Immature natural killer cell (primary cell): ENCODE measurements at places on chromosomes 5 and 9. TPM values are rescaled to one million over a fixed set of nuclear protein-coding genes. Genes with fewer than 3 reads are reported as not detected.

DNA sequence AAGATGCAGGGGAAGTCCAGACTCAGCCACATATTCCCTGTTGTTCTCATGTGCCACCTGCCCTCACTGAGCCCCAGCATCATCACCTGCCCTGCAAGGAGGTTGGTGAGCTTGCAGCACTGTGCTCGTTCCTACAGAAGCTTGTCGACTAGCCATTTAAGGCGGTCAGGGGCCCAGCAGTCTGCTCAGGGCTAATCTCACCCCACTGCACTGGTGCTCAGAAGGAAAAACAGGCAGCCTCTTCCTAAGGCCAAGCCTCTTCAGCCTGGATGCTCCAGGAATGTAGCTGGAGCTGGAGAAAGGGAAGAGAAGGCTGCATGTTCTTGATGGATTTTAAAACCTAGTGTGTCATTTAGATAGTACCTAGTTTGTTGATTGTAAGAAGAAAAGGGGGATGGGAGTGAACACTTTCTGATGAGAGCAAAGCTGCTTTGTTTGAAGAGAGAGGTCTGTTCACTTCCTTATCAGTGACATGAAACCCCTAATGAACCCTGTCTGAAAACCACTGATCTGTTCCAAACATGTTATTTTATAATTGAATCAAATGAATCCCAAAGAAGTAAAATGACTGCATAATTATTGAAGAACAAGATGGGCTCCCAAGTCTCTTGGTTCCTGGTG is 10.6 kb upstream of the ASPN start:
- no peak overlapping the region for H3K4me3 ChIP-seq
- no peaks in the 10 kb centered on the region for H3K4me1 ChIP-seq
- H3K27me3 ChIP-seq, result no peaks in the 10 kb centered on the region

GRCh38 chr5:35319333-35320002 is 89.2 kb upstream of the PRLR start:
- DNase-seq, result no peak
- H3K4me3 ChIP-seq, result no peak overlapping the region
- H3K27ac ChIP-seq, result no peak overlapping the region
- H3K27me3 ChIP-seq, result peaks cover 3% of the 10 kb centered on the region

GRCh38 chr9:97774673-97775072 is 77.5 kb upstream of the XPA start:
- H3K27me3 ChIP-seq, result peaks cover 14% of the 10 kb centered on the region
- H3K27ac ChIP-seq, result no peak overlapping the region
- no peak for DNase-seq
- peaks cover 4% of the 10 kb centered on the region for H3K36me3 ChIP-seq
- no peak overlapping the region for H3K4me3 ChIP-seq
- no peaks in the 10 kb centered on the region for H3K4me1 ChIP-seq

GRCh38 chr5:52560366-52560765 is 227.3 kb upstream of the ITGA1 start:
- no peaks in the 10 kb centered on the region for H3K4me1 ChIP-seq
- no peaks in the 10 kb centered on the region for H3K36me3 ChIP-seq

DNA sequence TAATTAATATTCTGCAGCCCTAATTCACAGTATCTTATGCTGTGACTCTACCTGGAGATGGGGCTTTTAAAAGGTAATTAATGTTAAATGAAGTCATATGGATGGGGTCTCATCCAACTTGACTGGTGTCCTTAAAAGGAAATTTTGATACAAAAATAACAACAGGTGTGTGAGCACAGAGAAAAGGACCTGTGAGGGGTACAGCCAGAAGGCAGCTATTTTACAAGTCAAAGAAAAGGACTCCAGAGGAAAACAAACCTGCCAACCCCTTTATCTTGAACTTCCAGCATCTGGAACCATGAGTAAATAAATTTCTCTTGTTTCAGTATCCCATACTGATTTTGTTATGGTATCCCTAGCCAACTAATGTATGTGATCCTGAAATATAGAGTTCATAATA is 250.3 kb downstream of the TMEM232 start:
- H3K36me3 ChIP-seq, result no peaks in the 10 kb centered on the region
- no peaks in the 10 kb centered on the region for H3K4me1 ChIP-seq
- no peak overlapping the region for H3K4me3 ChIP-seq
- H3K27ac ChIP-seq, result no peak overlapping the region

DNA sequence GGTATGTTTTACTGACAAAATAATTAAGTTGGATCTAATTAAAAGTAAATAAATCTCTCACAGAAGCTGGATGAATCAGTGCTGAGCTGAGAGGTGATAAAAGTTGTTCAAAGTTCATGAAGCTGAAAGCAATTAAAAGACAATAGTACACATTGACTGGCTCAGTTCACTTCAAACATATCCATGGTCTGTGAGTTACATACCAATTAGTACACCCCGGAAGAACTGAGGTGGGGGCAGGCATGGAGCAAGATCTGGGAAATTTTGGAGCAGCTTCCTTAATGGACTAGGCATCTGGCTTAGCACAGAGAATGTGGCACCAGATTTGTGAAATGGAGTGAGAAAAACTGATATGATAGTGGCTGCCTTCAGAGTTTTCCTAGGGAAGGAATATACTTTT is 152.7 kb downstream of the ATP10B start:
- no peaks in the 10 kb centered on the region for H3K4me1 ChIP-seq
- no peak overlapping the region for H3K27ac ChIP-seq
- peaks cover 3% of the 10 kb centered on the region for H3K27me3 ChIP-seq
- no peak for DNase-seq

- peak; percentile 56 for DNase-seq
- no peaks in the 10 kb centered on the region for H3K36me3 ChIP-seq
- peaks cover 2% of the 10 kb centered on the region for H3K27me3 ChIP-seq
- H3K4me1 ChIP-seq, result peaks cover 6% of the 10 kb centered on the region
Measured at GRCh38 chr9:137305060-137305797, 3.2 kb upstream of the NRARP start.

- no peaks in the 10 kb centered on the region for H3K36me3 ChIP-seq
- H3K4me3 ChIP-seq, result no peak overlapping the region
- H3K4me1 ChIP-seq, result peaks cover 89% of the 10 kb centered on the region
- H3K27me3 ChIP-seq, result peaks cover 2% of the 10 kb centered on the region
- no peak for DNase-seq
Measured at GRCh38 chr5:154268073-154268472, 77.5 kb downstream of the GALNT10 start.

- peaks cover 56% of the 10 kb centered on the region for H3K36me3 ChIP-seq
- peak overlapping the region; percentile 29 for H3K27ac ChIP-seq
Measured at GRCh38 chr5:96778409-96778808, 29.3 kb downstream of the ERAP1 start.

DNA sequence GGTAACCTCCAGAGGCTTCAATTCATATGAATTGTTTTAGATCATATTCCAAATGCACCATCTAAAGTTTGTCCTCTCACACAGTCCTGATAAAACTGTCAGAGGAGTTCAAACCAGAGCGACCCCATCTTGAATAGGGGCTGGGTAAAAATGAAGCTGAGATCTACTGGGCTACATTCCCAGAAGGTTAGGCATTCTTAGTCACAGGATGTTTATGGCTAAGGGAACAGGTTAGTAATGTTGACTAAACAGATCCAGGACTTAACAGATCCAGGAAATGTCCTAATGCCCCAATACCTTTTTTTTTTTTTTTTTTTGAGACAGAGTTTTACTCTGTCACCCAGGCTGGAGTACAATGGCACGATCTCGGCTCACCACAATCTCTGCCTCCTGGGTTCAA is 192.6 kb upstream of the PRDM9 start:
- no peaks in the 10 kb centered on the region for H3K27me3 ChIP-seq
- no peak for DNase-seq
- H3K4me1 ChIP-seq, result no peaks in the 10 kb centered on the region
- no peaks in the 10 kb centered on the region for H3K36me3 ChIP-seq

- H3K36me3 ChIP-seq, result no peaks in the 10 kb centered on the region
- no peak for DNase-seq
- no peak overlapping the region for H3K4me3 ChIP-seq
- no peak overlapping the region for H3K27ac ChIP-seq
Measured at GRCh38 chr9:114830546-114830945, 24.7 kb upstream of the TNFSF15 start.

- H3K27me3 ChIP-seq, result peaks cover 2% of the 10 kb centered on the region
- peaks cover 21% of the 10 kb centered on the region for H3K4me1 ChIP-seq
- no peaks in the 10 kb centered on the region for H3K36me3 ChIP-seq
- DNase-seq, result no peak
- H3K4me3 ChIP-seq, result no peak overlapping the region
- no peak overlapping the region for H3K27ac ChIP-seq
Measured at GRCh38 chr5:142767178-142767577, 3.0 kb upstream of the ARHGAP26 start.

GRCh38 chr5:150058480-150059126 is 27.8 kb downstream of the CSF1R start:
- H3K4me1 ChIP-seq, result no peaks in the 10 kb centered on the region
- no peak for DNase-seq
- no peak overlapping the region for H3K4me3 ChIP-seq

DNA sequence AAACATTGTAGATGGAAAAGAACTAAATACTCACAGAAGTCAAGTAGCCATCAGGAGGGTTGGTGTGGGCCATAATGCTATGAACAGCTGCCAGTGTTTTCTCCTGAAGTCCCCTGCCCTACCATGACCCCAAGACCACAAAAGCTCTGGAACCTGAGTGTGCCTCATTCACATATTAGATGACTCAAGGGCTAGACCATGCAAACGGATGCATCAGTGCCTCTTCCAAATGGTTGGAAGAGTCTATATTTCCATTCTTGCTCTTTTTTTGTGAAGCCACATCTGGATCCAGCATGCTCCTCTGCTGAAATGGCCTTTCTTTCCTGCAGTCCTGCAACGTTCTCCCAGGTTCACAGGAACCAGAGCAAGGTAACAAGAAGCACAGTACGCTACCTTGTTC is 136.6 kb upstream of the EPB41L4A start:
- no peak overlapping the region for H3K4me3 ChIP-seq
- H3K27me3 ChIP-seq, result no peaks in the 10 kb centered on the region
- no peaks in the 10 kb centered on the region for H3K36me3 ChIP-seq
- H3K27ac ChIP-seq, result no peak overlapping the region
- peaks cover 1% of the 10 kb centered on the region for H3K4me1 ChIP-seq

GRCh38 chr5:53479045-53479589 is 1.3 kb upstream of the FST start:
- H3K27me3 ChIP-seq, result peaks cover 36% of the 10 kb centered on the region
- H3K36me3 ChIP-seq, result peaks cover 4% of the 10 kb centered on the region
- peak overlapping the region; percentile 91 for H3K4me3 ChIP-seq
- DNase-seq, result no peak

GRCh38 chr5:56766926-56767325 is 48.4 kb upstream of the MAP3K1 start:
- no peak for DNase-seq
- no peaks in the 10 kb centered on the region for H3K4me1 ChIP-seq
- no peaks in the 10 kb centered on the region for H3K27me3 ChIP-seq
- no peak overlapping the region for H3K27ac ChIP-seq
- H3K36me3 ChIP-seq, result no peaks in the 10 kb centered on the region
- H3K4me3 ChIP-seq, result no peak overlapping the region

- H3K27me3 ChIP-seq, result peaks cover 4% of the 10 kb centered on the region
- no peaks in the 10 kb centered on the region for H3K36me3 ChIP-seq
- H3K4me1 ChIP-seq, result no peaks in the 10 kb centered on the region
- no peak overlapping the region for H3K27ac ChIP-seq
- no peak overlapping the region for H3K4me3 ChIP-seq
- DNase-seq, result no peak
Measured at GRCh38 chr9:93820667-93821306, 134.4 kb downstream of the BARX1 start.

GRCh38 chr5:157903117-157903450 is 44.1 kb upstream of the CLINT1 start:
- H3K4me3 ChIP-seq, result no peak overlapping the region
- DNase-seq, result no peak
- H3K27ac ChIP-seq, result no peak overlapping the region
- H3K36me3 ChIP-seq, result no peaks in the 10 kb centered on the region

- DNase-seq, result no peak
- H3K4me3 ChIP-seq, result no peak overlapping the region
- no peaks in the 10 kb centered on the region for H3K36me3 ChIP-seq
- H3K27me3 ChIP-seq, result peaks cover 4% of the 10 kb centered on the region
- H3K27ac ChIP-seq, result no peak overlapping the region
Measured at GRCh38 chr9:68631811-68632210, 73.2 kb upstream of the PIP5K1B start.

DNA sequence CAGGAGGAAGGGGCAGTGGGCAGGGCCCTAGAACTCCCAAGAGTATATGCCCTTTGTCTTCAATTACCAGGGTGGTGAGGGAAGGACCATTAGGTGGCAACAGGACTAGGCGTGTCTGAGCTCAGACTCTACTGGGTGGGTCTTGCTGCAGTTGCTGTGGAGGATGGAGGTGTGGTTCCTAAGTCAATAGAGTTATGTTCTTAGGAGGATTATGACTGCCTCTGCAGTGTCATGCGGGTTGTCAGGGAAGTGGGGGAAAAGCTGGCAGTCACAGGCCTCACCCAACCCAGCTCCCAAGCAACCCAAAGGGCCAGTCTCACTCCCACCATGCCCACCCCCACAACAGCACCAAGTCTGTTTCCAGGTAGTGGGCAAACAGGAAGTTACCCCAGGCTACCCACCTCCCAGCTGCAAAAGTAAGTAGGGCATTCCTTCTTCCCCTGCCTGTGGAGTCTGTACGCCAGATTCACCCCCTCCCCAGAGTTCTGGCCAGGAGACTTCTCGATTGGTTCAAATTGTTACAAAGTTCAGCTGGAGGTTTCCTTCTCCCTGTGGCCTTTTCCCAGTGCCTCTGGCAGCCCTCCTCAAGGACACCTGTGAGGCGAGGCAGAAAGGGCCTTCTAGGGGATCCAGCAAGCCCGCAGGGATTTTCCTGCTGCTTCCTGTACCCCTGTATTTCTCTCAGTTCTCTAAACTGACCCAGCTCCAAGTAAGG is 145.3 kb downstream of the HINT1 start:
- H3K4me1 ChIP-seq, result no peaks in the 10 kb centered on the region
- H3K4me3 ChIP-seq, result no peak overlapping the region
- no peak for DNase-seq
- H3K36me3 ChIP-seq, result no peaks in the 10 kb centered on the region
- H3K27me3 ChIP-seq, result peaks cover 1% of the 10 kb centered on the region

DNA sequence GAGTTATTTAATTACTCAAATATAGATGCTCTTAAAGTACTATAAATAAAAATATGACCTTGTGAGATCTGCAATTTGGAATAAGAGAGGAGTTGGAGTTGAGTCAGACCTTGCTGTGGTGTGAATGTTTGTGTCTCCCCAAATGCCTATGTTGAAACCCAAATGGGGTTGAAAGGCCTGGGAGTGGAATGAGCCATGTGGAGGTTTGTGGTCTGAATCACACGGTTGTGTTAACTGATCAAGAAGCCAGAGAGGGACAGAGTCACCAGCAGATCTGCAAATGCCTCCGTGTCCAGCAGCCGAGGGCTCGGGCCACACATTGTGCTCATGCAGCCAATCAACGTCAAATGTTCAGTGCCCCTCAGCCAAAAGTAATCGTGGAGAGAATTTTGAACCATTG is 404.4 kb downstream of the ICE1 start:
- H3K36me3 ChIP-seq, result no peaks in the 10 kb centered on the region
- H3K27ac ChIP-seq, result no peak overlapping the region

IFNK gene
- polyA plus RNA-seq, result not detected

FBP1 gene
- polyA plus RNA-seq, result 25.5 TPM

LHX3 gene
- polyA plus RNA-seq, result not detected

TMC1 gene
- polyA plus RNA-seq, result not detected

CEP72 gene
- polyA plus RNA-seq, result 2.5 TPM

CCDC180 gene
- 0.17 TPM for polyA plus RNA-seq

DAPK1 gene
- polyA plus RNA-seq, result not detected
